ENCODE measurements at places on chromosomes 6 and 20.

DNA sequence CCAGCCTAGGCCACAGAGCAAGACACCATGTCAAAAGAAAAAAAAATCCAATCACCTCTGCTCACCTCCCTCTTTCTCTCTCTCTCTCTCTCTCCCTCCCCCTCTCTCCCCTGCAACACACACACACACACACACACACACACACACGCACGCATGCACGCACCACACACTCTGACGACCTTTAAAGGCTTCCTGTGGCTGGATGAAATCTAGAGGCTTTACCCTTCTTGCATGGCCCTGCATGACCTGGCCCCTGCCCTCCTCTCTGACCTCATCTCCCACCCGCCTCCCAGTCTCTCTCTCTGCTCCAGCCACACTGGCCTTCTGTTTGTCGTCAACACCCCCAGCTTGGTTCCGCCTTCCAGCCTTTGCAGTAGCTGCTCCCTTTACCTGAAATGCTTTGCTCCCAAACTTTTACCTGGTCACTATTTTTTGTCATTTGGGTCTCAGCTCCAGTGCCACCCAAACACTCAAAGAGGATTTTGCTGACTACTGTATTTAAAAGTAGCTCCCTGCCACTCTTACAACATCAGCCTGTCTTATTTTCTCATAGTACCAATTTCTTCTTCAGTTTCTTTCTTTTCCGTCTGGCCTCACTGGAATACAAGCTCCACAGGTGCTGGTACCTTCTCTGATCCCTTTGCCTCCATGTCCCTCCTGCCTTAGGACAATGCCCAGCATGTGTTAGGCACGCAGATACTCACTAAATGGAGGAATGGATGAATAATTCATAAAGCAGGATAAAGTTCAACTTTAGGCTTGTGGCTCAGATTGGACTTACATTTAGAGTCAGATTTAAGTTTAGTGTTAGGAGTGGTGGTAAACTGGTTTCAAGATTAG, 4.3 kb upstream of the LTA start:
- no peak for DNase-seq

GRCh38 chr6:30802731-30803130, 58.4 kb upstream of the IER3 start:
- no peak for DNase-seq

DNA sequence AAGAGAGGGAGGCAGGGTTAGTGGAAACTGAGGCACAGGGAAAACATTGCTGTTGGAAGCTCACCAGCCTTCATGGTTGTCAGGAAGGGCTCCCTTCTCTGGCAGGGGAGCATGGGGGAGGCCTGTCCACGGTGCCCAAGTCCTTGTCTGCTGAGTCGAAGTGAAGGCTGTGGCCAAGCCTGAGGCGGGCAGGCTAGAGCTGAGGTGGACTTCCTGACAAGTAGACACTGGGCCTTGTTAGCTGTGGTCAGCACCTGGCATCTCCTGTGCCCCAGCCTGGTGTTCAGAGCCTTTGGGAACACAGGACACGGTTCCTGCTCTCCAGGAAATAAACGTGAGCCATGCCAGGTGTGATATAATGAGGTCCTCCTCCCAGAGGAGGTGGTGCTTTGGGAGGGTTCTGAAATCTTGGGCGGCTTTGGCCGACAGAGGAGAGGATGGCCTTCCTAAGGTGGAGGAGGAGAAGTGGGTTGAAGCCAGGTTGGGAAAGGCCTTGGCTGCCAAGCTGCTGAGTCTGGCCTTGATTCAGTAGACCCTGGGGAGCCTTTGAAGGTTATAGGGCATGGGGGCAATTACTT, 138.4 kb upstream of the RNF24 start:
- no peak for DNase-seq

DNA sequence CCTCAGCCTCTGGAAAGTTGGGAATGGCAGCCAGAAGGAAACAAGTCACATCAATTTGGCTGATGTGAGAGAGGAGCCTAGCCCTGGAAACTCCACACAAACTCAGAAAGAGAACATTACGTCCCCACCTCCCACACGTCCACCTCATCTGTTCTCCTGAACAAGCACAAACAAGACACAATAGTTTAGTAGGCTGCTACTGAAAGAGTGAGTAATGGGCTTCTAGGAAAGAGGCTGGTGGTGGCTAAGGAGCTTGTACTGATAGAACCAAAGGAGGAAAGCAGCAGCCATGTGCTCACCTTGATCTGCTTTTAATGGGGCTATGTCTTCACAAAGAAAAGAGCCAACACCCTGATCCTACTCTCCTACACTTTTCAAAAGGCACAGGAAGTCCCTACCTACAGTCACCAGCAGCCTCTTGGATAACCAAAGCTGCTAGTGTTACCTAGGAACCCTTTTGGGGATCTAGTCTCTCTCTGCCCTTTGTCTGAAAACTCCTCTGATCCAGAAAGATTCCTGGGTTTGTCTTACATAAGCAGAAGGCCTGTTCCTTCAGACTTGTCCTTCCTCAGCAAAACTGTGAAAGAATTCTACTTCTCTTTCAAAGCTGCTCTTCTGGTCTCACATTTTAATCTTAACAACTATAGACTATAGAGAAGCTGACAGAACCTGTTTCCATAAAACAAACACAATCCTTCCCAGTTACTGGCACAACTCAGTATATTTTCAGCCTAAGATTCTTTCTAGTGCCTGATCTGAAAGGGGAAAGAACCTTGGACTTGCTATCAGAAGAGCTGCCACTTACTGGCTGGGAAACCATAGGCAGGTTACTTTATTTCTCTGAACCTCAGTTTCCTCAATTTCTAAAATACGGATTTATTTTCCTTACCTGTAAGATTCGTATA, 3.1 kb downstream of the PLAGL2 start:
- no peak for DNase-seq

GRCh38 chr6:31122791-31123706, 2.8 kb upstream of the CDSN start:
- DNase-seq: peak; percentile 66

DNA sequence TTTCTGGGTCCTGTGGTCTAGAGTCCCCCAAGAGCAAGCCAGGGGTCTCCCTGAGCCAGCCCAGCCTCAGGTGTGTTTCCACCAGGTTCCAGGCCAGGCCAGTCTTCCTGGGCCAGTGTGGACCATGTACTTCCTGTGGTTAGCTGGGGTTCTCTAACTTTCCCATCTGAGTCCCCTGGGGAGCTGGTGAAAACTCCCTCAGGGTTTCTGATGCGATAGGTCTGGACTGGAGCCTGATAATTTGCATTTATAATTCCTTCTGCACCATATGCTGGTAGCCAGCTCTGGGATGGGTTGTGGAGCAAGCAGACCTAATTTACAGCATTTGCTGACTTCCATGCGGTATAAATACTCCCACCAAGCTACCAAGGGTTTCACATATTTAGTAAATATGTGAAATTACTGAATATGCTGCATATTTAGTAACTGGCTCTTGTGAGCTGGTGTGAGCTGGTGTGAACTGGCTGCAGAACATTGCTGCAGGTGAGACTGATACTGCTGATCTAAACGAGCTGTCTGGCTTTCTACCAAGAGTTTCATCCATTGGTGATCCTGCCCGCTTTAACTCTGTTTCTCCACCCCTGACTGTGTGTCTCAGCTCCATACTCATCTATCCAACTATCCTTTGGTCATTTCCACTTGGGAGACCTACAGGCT, 62.6 kb downstream of the RIN2 start:
- DNase-seq: no peak

DNA sequence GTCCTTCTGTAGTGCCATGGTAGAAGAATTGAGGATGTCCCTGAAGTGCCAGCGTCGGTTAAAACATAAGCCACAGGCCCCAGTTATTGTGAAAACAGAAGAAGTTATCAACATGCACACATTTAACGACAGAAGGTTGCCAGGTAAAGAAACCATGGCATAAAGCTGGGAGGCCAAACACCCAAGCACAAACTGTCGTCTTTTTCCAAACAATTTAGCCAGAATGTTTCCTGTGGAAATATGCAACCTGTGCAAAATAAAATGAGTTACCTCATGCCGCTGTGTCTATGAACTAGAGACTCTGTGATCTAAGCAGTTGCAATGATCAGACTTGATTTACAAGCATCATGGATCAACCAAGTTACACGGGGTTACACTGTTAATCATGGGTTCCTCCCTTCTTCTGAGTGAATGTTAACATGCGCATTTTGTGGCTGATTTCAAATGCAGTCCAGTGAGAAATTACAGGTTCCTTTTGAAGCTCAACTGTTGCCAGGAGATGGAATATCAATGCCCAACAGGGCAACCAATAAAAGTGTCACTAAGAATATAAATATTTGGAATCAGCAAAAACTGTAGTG, 674.9 kb downstream of the GRIK2 start:
- DNase-seq: no peak

DNA sequence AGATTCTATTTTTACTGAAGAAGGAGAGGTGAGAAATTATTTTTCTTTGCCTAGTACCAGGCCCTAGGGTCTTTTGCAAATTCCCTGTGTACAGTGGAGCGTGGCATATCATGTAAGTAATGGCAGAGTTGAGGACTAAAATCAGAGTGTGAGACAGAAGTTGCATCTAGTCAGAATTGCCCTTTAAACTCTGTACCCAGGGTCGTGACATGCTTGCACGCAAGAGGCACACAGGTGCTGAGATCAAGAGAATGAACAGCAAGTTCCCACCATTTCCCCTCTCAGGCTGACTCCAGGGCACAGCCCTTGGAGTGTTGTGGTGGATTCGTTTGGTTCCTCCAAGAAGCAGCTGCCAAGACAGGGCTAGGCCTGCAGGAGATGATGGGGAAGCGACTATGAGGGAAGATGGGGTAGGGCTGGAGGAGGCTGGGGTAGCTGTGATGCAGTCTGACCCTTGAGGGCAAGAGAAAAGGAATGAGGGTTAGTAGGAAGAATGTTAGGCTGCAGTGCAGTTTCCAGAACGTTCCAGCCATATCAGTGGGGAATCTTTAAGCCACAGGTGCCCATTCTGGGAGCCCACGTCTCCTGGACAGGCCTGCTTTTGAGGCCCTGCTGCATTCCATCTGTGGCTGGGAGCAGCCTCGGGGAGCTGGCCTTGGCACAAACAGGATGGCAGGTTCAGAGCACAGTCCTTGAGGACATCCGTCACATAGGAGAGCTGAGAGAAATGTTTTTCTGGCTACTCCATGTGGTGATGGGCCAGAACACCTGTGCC, 6.9 kb downstream of the NELFCD start:
- no peak for DNase-seq

DNA sequence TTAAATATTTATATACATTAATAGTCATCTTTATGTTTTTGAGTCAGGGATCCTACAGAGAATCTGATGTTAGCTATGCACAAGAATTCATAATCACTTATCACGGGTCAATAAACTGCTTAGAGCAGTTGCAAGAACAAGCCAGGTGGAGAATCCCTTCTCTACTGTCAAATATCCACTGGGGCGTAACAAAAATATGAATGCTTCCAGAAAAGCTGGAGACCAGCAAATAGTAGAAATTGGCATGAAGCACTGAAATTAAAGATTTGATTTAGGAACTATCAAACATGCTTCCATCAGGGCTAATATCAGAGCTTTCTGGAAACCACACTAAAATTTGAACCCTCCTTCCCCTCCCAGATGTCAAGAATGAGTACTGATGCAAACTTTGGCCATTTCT, 37.3 kb downstream of the ADGRG6 start:
- DNase-seq: no peak

DNA sequence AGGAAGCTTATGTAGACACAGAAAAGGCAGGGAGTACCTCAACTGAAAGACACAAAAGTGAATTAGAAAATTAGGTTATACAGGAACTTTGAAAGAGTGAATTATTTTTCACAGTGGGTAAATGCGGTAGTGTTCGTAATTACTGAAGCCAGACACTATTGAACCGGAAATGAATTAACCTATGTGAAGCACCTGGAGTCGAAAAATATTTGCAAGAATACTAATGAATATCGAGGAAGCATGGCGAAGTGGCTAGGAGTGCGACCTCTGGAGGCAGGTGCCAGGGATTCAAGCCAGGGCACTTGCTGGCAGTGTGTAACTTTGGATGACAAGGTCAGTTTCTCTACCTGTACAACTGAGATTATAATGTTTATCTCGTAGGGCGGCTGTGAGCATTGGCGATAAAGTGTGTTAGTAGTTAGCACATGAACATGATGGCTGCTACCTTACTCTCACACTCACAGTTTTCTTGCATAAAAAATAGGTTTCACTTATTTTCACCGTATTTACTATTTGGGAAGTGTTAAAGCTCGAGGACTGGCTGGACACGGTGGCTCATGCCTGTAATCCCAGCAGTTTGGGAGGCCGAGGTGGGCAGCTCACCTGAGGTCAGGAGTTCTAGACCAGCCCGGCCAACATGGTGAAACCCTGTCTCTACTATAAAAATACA, 567 bp upstream of the SLC18B1 start:
- DNase-seq: no peak

DNA sequence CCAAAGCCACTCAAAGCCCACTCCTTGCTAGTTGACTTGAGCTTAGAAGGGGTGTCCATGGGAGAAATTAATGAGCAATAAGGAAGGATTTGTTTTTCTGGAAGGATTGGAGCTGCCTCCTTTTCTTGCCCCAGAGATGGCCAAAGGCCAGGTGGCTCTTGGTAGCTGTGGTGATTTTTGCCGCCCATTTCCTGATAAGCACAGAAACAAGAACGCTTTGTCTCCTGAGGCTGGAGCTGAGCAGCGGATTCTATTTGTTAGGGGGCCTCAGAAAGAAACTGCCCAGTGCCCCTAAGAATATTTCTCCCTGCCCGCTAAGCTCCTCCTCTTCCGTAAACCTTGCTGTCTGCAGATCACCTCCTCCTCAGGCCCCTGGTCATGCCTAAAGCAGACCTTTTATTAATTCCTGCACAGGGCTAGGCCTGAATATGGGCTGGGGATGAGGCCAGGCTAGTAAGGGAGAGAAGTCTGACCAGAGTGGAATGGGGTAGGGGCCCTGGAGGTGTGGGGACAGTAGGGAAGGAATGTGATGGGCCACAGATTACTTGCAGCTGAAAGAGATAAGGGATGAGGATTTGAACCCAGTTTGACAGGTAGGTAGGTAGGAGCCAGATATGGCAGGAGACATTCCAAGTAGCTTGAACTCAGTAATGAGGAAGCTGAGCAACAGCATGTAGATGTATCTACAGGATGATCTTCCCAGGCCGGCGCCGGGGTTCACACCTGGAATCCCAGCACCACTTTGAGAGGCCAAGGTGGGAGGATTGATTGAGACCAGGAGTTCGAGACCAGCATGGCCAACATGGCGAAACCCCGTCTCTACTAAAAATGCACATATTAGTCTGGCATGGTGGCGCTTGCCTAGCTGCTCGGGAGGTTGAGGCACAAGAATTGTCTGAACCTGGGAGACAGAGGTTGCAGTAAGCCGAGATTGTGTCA, 71.2 kb upstream of the NAA20 start:
- DNase-seq: no peak

DNA sequence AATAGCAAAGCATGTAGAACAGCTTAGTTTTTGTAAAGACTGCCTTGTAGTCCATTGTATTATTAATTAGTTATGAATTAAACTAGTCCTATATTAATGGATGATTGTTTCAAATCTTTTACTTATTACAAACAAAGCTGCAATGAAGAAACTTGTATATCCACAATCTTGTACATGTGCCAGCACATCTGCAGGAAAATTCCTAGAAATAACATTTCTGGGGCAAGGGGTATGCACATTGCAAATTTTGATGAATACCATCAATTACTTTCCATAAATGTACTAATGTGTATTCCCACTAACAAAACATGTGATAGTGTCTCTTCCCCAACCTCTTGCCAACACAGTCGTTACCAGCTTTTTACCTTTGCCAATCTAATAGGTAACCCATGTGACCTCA, 73.6 kb upstream of the AKAP12 start:
- DNase-seq: no peak

Data from GM04504 (cell line).